ENCODE measurements at places on chromosomes 3 and 15.

DNA sequence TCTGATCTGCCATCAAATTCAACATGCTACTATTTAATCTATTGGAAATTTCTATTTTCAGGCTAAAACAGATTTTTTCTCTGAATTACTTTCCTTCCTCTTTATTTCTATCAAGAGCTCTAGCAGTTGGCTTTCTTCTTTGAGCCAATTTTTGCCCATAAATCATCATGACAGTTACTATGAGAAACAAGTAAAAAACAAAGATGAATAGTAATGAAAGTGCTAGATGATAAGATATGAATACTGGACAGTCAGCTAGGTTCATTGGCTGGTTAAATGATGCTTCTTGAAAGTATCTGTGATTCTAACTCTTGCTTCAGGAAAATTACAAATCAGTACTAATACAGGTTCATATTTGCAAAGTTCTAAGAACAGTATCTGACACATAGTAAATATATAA is 38.6 kb upstream of the NANOGP8 start:
- DNase-seq = no peak

DNA sequence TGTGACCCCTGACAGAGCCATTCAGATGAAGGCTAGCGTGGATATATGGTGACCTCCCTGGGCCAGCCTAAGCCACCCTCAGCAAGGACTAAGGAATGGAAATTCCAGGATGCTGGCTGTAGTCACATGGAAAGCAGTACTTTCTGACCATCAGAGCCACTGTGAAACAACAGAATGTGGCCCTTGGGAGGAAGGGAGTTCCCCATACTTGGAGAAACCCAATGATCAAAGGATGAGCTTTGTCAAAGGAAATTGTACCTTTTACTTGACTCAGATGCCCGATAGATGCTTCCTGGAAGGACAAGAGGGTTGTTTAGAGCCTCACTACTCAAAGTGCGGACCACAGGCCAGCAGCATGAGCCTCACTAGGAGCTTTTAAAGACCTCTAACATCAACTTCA is 484.5 kb upstream of the PROK2 start:
- no peak for DNase-seq

DNA sequence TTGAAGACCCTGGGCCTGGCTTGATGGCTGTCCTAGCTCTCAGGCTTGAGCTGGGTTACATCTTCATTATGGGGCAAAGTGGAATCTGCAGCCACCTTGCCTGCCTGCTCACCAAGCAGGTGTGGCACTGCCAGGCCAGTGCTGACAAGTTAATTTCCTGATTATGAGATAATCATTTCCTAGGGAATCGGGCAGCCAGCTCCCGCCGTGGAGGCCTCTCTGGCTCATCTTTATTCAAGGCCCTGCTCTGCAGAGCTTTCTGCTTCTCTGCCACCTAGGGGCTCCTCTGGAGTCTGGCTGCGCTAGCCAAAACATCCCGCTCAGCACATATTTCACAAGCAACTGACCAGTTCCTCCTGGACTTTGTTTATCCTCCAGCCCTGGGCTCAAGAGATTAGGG is 9.9 kb downstream of the LOXL1 start:
- DNase-seq = no peak

- DNase-seq = no peak
Observed at GRCh38 chr3:61627768-61628185, 66.4 kb downstream of the PTPRG start.

DNA sequence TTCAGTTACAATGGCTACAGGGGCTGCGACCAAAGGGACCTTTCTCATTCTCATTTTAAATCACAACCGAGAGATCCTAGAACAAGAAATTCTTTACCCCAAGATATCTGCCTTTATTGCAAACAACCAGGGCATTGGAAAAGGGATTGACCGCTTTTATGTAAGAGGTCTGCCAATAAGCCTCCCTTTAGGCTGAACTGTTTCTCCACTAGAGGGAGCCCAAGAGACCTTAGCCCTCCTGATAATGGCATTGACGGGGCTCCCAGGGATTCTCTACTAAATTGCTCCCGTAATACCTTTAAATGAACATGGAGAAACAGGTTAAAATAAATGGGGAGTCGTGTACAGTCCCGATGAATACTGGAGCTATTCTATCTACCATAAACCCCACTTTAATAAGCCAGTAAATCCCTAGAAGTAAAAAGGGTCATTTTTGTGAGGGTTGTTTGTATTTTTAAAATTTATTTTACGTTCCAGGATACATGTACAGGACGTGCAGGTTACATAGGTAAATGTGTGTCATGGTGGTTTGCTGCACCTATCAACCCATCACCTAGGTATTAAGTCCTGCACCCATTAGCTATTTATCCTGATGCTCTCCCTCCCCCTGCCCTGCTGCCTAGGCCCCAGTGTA is 7.5 kb upstream of the IGSF10 start:
- DNase-seq = no peak

- DNase-seq = no peak
Observed at GRCh38 chr15:62135532-62136134, 29.5 kb downstream of the C2CD4B start.
